Activated CD4-positive, alpha-beta T cell treated with anti-CD3 and anti-CD28 coated beads, Interleukin-2, amount 50 U/mL, for 16 hours (primary cell): ENCODE measurements at places on chromosomes 5 and 9.

- DNase-seq, result no peak
Observed at GRCh38 chr9:70079417-70080037, 35.9 kb downstream of the MAMDC2 start.

DNA sequence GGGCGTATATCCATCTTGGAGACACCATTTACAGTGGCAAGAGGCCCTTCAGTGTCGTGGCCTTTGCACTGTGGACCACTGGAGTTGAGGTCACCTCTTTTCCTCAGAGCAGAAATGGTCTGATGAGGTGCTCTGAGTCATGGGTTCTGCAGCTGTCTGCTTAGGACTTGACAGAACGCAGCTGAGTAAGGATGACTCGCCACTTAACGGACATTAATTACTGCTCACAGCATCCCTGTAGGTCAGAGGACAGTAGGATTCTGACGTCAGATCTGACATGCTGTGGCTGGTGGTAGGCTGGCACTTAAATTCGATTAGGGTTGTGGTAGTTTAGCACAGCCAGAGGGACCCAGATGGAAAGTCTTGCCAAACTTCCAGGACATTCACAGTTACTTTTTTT lies 479.4 kb downstream of the DMAC1 start:
- no peak for DNase-seq

- peak; percentile 43 for DNase-seq
Observed at GRCh38 chr5:138632900-138633489, 57.8 kb upstream of the HSPA9 start.

- DNase-seq, result peak; percentile 48
Observed at GRCh38 chr9:36191290-36191645, 547 bp downstream of the CLTA start.

DNA sequence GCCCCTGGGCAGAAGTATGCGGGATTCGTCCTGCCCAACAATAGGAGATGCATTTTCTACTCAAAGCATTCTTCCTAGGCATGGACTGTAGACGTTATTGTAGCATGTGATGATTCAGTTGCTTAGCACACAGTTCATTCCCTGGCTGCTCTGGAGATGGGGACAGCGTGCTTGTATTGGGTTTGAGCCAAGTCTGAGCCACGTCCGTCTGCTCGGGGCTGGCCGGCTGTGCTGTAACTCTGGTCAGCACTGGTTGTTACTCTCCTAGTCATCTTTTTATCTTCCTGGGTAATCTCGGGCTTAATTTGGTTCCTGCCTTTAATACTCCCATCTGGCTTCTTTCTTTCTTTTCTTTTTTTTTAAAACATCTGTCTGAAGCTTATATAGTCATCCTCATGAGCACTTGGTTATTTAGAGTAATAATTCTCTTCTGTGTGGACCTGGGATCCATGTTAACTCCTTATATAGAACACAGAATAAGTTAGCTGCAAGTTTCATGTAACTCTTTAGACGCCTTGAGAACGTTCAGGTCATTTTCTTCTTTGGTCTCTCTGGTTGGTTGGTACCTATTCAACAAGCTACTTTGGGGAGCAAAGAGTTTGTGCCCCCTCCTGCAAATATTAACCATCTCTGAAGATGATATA lies 118.8 kb upstream of the RPS23 start:
- DNase-seq, result no peak

DNA sequence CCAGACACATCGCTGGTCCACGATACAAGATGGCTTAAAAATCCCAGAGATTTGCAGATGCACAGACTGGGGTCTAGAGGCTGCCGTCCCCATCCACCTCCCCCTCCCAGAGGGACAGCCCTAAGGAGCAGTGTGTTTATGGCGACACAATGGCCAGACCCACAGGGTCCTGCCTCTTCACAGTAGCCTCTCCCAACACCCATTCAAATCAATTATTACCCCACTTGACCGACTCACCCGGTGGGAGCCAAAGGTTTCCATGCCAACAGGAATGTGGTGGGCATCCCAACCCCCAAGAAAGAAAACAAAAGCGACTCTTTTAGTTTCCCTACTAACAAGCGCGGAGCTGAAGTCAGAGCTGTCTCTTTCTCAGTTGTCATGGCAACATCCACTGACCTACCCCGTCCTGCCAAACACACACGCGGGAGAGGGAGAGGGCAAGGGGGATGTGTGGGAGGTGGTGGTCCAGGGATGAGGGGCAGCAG lies 209.0 kb downstream of the TTLL11 start:
- DNase-seq, result no peak

- no peak for DNase-seq
Observed at GRCh38 chr5:6812800-6813731, 99.8 kb downstream of the TENT4A start.

DNA sequence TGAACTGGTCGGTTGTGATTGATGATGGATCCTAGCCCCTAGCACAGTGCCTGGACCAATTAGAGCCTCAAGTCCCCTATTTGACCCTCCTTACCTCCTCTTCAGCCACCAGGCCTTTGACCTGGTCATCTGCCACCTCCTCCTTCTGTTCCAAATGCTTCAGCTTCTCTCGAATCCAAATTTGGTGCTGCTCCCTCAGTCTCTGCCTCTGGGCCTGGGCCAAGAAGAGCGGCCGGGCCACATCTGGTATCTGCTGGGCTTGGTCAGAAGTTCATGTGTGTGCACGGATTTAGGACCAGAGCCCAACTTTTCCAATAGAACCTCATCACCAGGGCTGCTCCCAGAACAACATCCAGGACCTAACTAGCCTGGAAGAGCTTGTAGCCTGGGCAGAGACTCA lies 6.5 kb downstream of the SLC35A4 start:
- DNase-seq, result no peak

DNA sequence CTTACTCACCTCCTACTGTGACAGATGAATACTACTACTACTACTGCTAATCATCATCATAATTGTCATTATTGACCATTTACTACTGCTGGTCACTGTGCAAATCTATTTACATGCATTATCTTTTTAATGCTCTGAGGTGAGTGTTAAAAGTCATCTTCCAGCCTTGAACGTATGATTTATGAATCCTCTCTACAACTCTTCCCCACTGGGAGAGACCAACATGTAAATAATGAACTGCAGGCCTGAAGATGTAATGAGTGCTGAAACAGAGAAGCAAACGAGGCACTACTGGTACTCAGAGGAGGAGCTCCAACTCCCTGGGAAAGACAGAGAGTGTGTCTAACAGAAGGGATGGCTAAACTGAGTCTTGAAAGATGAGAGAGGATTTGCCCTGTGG lies 95.4 kb downstream of the JAKMIP2 start:
- DNase-seq, result no peak

GRCh38 chr5:32955814-32956213 lies 244.7 kb downstream of the NPR3 start:
- no peak for DNase-seq

DNA sequence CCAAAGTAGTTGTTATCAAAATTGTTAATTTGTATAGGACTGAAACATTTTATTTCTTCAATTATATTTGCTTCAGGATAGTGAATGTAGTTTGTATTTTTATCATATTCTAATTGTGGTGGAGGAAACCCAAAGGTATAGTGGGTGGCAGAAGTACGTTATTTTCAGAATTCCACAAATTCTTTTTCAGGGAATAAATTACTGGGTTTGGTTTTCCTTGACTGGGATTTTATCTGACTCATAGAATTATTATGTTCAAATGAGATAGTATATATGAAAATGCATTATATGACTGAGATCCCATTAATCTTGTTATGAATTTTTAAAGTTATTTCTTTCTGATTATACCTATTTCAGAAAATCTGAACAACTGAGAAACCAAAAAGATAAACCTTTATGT lies 73.7 kb downstream of the VPS13A start:
- DNase-seq, result no peak

GRCh38 chr5:126816649-126817048 lies 39.7 kb downstream of the LMNB1 start:
- no peak for DNase-seq

DNA sequence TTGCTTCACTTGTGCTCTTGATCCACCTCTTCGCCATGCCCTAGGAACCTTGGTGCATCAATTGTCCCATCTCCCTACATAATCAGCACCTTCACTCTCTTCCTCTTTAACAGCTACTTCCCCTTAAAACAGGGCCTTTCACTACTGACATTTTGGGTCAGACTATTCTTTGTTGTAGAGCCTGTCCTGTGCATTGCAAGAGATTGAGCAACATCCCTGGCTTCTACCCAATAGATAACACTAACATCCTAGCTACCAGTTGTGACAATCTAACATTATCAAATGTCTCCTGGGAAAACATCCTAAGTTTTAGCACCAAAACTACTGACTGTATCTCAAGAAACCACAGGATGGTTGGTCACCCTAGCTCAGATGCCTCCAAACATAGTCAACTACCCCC lies 854.3 kb upstream of the DMAC1 start:
- DNase-seq, result no peak
